Activated T-helper 17 cell treated with anti-CD3 and anti-CD28 coated beads, Interleukin-2, amount 50 U/mL, for 72 hours (primary cell): ENCODE measurements at places on chromosomes 16 and 17. TPM values are rescaled to one million over a fixed set of nuclear protein-coding genes. Genes with fewer than 3 reads are reported as not detected.

GRCh38 chr16:4534151-4534790 is 4.3 kb downstream of the CDIP1 start:
- no peak for ATAC-seq

GRCh38 chr16:54052271-54052670 is 234.3 kb downstream of the IRX3 start:
- ATAC-seq, result no peak

The OR3A3 gene
- total RNA-seq, result not detected

The MYH2 gene
- total RNA-seq, result not detected

- ATAC-seq, result no peak
Measured at GRCh38 chr17:5355421-5356129, 63.9 kb downstream of the NUP88 start.

The KRTAP2-3 gene
- not detected for total RNA-seq

DNA sequence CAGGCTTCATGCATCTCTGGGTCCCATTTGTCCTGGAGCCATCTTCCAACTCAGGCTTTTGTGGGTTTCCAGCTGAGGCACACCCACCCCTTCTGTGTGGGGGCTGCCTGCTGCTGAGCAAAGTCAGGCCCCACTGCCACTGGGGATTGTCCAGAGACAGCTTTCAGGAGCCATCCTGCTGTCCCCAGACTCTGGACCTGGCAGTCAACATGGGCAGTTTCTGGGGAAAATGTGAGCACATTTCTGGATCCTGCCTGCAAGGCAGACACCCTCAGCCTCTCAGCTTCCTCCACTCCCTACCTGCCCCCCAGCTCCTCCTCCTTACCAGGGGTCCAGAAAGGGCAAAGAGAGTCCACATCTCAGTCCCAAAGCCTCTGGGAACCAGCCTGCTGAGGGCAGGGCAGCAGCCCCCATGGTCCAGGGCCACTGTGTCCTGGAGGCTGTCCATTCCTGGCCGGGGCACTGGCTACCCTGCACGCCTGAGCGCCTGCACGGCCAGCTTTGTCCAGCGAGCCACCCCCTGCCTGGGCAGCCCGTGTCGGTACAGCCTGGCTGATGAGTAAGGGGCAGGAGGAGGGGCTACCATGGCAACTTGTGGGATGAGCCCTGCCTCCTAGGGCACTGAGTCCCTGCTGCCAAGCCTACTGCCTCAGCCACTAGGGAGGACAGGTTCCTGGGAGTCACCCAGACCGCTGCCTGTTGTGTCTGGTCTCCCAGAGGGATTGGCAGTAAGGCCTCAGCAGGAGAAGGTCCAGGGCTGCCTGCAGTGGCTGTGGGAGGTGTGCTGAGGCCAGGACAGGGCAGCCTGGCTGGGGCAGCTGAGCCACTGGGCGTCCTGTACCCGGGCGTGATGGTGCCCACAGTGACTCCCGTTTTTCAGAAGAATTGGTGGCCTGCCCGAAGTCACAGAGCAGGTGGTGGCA is at the start of gene SLC47A2:
TSS of gene SLC47A2 (minus strand) at position 477 of the 923 bp plus-strand sequence. CDS start at position 448, 29 bp downstream.
- ATAC-seq, result no peak

The WNT9B gene
- total RNA-seq, result not detected

- ATAC-seq, result no peak
Measured at GRCh38 chr16:23131036-23131435, 18.2 kb downstream of the USP31 start.

DNA sequence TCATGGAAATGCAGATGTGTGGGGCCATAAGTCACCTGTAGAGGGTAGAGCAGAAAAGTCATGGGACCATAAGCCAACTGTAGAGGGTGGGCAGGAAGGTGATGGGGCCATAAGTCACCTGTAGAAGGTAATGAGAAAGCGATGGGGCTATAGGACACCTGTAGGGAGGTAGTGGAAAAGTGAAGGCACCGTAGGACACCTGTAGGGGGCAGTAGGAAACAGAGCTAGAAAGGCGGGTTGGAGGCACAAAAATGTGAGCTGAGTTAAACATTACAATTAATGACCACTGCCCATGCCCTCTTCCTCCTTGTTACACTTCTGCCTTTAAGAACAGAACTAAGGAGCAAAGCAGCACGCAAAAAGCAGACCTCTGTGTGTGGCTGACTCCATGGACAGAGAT is 150.1 kb downstream of the SHISA6 start:
- no peak for ATAC-seq

The KRTAP1-5 gene
- total RNA-seq, result not detected

The CHST5 gene
- not detected for total RNA-seq

GRCh38 chr17:9931144-9931741 is 26.2 kb upstream of the RCVRN start:
- no peak for ATAC-seq

DNA sequence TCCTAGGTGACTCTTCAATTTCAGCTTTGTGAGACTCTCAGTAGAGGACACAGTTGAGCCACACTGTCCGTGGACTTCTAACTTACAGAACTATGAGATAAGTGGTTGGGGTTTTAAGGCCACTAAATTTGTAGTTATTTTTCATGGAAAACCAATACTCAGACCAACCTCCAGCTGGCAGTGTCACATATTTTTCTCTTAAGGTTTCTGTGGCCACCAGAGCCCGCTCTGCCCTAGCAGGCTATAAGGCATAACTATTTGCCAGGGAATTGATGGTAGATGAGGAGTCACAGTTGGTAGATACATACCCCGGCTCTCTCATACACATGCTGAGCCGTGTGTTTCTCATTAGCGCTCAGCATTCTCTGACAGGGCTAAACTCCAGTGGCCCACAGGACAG is 336.8 kb upstream of the MON1B start:
- ATAC-seq, result no peak

The FSCN2 gene
- total RNA-seq, result 0.93 TPM

- ATAC-seq, result peak; percentile 11
Measured at GRCh38 chr17:81871387-81872230, 472 bp upstream of the ARHGDIA start.

GRCh38 chr16:21523411-21524067 is 75.8 kb upstream of the METTL9 start:
- no peak for ATAC-seq

DNA sequence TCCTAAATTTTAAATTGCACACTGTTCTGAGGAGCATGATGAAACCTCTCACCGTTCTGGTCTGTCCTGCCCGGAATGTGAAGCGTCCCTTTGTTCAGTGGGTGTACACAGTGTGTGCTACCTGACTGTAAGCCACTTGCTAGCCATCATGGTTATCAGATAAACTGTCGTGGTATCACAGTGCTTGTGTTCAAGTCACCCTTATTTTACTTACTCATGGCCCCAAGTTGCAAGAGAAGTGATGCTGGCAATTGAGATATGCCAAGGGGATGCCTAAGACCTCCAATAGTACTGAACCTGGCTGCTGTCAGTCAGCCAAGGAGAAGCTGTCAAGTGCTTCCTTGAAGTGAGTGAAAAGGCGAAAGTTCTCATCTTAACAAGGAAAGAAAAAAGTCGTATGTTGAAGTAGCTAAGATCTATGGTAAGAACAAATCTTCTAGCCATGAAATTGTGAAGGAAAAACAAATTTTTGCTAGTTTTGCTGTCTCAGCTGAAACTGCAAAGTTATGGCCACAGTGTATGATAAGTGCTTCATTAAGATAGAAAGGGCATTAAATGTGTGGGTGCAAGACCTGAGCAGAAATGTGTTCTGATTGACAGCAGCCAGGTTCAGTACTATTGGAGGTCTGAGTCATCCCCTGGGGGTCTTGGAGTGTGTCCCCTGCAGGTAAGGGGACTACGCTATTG is 5.8 kb downstream of the PIK3R6 start:
- ATAC-seq, result no peak

- ATAC-seq, result no peak
Measured at GRCh38 chr16:84191466-84191865, 509 bp downstream of the ADAD2 start.

The GPR139 gene
- not detected for total RNA-seq

DNA sequence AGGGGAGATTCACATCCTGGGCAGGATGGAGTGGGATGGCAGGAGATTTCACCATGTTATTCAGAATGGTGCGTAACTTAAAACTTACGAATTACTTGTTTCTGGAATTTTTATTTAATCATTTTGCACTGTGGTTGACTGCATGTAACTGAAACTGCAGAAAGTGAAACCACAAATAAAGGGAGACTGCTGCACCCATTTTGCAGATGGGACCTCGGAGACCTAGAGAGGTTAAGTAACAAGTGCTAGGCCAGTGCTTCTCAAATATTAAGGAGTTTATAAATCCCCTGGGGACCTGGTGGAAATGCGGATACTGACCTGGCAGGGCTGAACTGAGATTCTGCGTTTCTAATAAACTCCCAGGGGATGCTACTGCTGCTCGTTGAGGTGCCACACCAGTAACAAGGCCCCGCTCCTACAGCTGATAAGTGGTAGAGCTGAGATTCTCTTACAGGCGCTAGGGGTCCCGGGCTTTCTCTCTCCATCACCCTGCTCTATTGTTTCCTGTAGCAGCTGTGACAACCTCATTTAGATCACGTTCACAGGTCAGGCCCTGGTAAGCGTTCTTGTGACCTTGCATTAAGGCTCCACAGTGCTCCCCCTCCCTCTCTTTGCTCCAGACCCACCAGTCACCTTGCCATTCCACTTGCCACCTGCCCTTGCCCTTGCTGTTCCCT is 167.1 kb upstream of the CDH13 start:
- ATAC-seq, result no peak

The FLII gene
- total RNA-seq, result 247 TPM

DNA sequence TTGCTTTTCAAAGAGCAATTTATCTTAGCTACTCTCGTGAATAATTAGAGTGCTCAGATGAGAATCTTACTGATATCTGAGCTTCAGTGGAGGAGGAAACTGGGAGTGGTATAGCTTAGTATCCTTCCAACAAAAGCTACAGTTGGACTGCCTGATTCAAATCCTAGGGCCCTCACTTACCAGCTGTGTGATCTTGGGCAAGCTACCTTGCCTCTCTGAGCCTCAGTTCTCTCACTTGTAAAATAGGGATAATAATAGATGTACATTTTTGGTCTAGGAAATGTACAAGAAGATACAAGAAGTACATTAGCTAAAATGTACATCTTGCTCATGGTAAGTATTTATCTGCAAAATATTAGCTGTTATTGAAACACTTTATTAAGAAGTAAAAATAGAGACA is 502.0 kb downstream of the HAPSTR1 start:
- ATAC-seq, result no peak

DNA sequence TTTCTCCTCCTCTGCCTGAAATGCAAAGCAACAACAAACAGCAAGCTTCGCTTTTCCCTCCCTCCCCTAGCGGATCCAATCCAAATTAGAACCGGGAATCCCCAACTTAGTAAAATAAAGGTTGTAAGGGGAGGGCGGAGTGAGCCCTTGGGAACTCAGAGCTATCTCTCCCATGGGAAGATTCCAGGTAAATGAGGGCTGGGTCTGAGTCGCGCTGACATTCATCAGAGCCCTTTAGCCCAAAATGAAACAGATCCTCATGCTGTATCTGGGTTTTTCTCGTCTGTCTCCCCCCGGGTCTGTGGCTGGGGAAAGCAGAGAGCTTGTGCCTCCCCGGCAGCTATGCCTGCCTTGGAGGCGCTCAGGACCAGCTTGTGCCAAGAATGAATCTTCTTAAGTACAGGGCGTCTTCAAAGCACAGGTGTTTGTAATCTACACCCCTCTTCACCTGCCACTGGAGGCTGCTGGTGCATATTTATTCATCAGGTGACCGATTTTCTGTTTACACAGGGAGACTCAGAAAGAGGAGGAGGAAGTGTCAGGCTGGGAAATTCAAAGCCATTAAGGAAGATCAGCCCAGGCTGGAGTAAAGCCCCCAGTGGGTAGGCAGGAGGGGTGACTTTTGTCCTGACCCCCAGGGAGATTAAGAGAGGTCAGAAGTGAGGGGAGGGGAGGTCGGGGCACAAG is 55.0 kb upstream of the GSE1 start:
- ATAC-seq, result no peak

The TRPV3 gene
- 3.5 TPM for total RNA-seq

The CCL2 gene
- not detected for total RNA-seq

DNA sequence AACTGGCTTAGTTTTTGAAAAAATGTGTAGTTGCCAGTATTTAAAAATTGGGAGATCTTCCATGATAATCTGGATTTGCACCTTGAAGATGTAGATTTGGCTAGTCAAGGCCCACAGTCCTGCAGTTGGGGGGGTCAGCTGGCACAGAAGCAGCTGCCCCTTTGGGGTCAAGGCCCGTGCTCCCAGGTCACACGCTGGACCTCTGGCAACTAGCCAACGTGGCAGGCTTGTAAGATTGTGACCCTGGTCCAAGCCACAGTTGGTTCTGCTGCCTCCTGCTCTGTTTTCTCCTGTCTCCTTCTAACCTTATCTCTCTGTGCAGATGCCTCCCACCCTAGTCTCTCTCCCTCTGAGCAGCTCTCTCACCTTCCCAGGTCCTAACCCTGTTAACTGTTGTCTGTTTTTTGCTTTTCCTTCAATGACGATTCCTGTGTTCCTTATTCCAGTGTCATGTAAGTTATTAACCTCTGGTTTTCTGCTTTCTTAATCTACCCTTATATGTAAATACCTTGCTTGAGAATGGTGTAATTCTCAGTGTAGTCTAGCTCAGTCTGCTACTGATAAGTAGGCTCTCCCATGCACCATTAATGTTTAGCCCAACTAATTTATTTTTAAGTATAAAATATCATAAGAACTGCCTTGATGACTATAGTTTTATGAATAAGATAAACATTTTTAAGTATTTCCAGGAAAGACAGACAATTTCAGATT is 27.9 kb downstream of the CLEC16A start:
- peak; percentile 20 for ATAC-seq

The RPRML gene
- not detected for total RNA-seq

DNA sequence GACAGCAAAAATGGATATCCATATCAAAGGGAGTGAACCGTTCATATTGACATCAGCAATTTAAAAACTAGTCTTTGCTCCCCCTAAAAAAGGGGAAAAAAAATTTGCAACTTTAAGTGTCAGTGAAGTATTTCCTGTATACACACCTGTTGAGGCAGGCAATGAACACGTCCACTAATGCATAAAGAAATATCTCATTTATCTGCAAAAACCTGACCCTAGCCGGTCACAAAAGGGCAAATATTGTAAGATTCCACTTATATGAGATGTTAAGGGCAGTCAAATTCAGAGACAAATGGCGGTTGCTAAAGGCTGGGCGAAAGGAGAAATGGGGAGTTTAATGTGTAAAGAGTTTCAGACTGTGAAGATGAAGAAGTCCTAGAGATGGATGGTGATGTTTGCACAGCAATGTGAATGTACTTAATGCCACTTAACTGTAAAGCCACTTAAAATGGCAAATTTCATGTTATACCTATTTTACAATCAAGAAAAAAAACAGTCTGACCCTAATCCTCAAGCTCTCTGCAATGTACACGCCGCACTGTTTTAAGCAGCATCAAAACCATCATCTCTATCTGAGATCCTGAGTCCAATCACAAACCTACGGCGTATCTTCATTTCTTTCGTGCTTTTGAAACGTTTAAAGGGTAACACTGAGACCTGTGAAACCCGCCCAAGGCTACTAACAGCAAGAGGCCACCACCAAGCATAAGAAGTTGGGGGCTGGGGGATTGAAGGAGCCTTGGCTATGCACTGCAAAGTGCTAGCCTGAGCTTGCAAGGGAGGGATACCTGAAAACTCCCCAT is 1.1 kb downstream of the PARN start:
- ATAC-seq, result no peak

DNA sequence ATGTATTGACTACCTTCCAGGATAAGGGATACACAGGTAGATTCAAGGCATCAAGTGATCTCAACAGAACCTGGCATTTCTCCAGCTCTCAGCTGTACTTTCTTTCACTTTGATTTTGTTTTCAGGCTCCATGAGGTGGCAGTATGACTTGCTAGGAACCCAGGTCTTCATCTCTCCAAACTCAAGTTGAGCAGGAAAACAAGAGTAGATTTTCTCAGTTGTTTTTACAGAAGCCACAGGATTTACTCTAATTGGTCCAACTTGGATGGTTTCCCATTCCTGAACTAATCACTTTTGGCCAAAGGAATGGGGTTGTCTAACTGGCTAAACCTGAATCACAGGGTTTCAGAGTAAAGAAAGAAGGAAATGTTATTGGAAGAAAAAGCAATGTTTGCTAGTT is 146.6 kb downstream of the TRIM37 start:
- no peak for ATAC-seq

The HBA2 gene
- total RNA-seq, result not detected
